Panc1 (cell line): ENCODE measurements at places on chromosomes 7 and 10. TPM values are rescaled to one million over a fixed set of nuclear protein-coding genes. Genes with fewer than 3 reads are reported as not detected.

Gene RHOBTB1
- total RNA-seq: 0.77 TPM

Gene HMX2
- 2.7 TPM for total RNA-seq

Gene EIF4EBP2
- total RNA-seq: 48.2 TPM

Gene TFEC
- total RNA-seq: not detected

Gene DOCK1
- 67.6 TPM for total RNA-seq

Gene LIPK
- not detected for total RNA-seq

Gene SDK1
- 47.4 TPM for total RNA-seq

Gene PRPS1L1
- total RNA-seq: not detected

Gene HKDC1
- 1.1 TPM for total RNA-seq

Gene CALML3
- total RNA-seq: not detected

Gene STRIP2
- total RNA-seq: 5.1 TPM

Gene NUDT5
- 54.0 TPM for total RNA-seq

Gene ZYX
- total RNA-seq: 169 TPM

Gene GRID2IP
- 0.13 TPM for total RNA-seq

Gene OR2A5
- total RNA-seq: not detected

Gene GJD4
- not detected for total RNA-seq

Gene MRLN
- total RNA-seq: not detected

Gene ATP5MK
- total RNA-seq: 694 TPM

Gene TUBB8
- total RNA-seq: 0.08 TPM

Gene ANKRD61
- 0.18 TPM for total RNA-seq

Gene SFRP5
- 0.64 TPM for total RNA-seq

Gene CDC14C
- total RNA-seq: not detected

Gene EBF3
- 0.64 TPM for total RNA-seq

Gene ASB10
- not detected for total RNA-seq
